ENCODE measurements at places on chromosomes 6 and 20.
A peak's percentile ranks its signal among the peaks of the same experiment; 100 is the strongest.

- peak; percentile 92 for DNase-seq
Measured at GRCh38 chr6:169800668-169801395, 49.4 kb downstream of the ERMARD start.

- no peak for DNase-seq
Measured at GRCh38 chr6:40116832-40117231, 182.6 kb upstream of the MOCS1 start.

GRCh38 chr6:8743170-8743745, 307.9 kb upstream of the SLC35B3 start:
- DNase-seq: no peak

- DNase-seq: no peak
Measured at GRCh38 chr6:98831057-98831958, 3.1 kb upstream of the POU3F2 start.

GRCh38 chr20:24643731-24644626, 174.6 kb downstream of the SYNDIG1 start:
- DNase-seq: no peak

- DNase-seq: no peak
Measured at GRCh38 chr20:54474046-54474445, 1.3 kb upstream of the DOK5 start.

- DNase-seq: no peak
Measured at GRCh38 chr6:75853806-75854205, 104.8 kb downstream of the MYO6 start.

DNA sequence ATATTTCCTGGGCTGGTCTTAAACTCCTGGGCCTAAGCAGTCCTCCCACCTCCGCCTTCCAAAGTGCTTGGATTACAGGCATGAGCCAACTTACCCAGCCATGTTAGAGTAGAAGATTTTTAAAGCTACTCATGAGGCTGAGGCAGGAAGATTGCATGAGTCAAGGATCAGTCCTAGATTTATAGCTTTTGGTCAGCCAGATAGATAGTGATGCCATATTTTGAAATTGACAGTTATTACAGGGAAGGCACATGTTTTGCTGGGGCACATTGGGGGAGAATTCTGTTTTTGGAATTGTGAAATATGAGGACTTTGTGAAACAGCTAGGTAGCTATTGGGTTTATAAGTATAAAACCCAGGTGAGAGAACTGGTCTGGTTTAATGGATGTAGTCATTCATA, 40.9 kb downstream of the DOP1A start:
- DNase-seq: no peak
